HFF-Myc (cell line): ENCODE measurements at places on chromosomes 5 and 9.
A peak's percentile ranks its signal among the peaks of the same experiment; 100 is the strongest.

GRCh38 chr5:97181856-97182545, 1.0 kb downstream of the RIOK2 start:
- no peak for DNase-seq

GRCh38 chr9:80883426-80883825, 805.9 kb downstream of the TLE1 start:
- no peak for DNase-seq

GRCh38 chr9:97997330-97998276, 14.5 kb downstream of the ANP32B start:
- DNase-seq, result no peak

- DNase-seq, result no peak
These were observed 2180.4 kb upstream of the WWC1 start for GRCh38 chr5:166111021-166111420.

GRCh38 chr5:171673328-171673727, 112.3 kb upstream of the SMIM23 start:
- DNase-seq, result no peak

DNA sequence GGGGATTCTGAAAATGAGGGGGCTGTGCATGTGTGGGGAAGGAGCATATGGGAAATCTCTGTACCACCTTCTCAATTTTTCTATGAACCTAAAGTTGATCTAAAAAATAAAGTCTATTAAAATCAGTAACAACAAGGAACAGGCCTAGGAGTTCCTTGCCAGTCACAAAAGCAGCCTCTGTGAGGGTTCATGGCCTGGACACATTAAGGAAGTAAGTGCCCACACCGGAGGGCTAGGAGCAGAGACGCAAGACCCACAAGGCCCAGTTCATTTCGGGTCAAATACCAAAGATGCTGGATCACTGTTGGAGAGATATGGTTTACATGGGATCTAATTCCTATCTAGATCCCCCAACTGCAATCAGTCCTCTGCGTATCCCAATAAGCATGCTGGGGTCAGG, 88.4 kb downstream of the SEMA4D start:
- no peak for DNase-seq

- DNase-seq, result no peak
These were observed 88.0 kb downstream of the NLN start for GRCh38 chr5:65809817-65810531.

DNA sequence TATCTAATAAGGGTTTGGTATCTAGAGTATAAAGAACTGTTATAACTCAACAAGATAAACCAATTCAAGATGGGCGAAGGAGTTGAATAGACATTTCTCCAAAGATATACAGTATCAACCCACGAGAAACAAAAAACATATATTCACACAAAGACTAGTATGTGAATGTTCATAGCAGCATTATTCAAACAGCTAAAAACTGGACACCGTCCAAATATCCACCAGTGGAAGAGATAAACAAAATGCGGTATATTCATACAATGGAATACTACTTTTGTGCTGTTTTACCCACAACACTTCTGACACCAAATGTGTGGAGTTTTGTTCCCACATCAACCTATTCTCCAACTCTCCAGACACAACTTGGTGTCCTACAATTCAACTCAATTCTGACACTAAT, 33.1 kb downstream of the EGR1 start:
- DNase-seq, result no peak

DNA sequence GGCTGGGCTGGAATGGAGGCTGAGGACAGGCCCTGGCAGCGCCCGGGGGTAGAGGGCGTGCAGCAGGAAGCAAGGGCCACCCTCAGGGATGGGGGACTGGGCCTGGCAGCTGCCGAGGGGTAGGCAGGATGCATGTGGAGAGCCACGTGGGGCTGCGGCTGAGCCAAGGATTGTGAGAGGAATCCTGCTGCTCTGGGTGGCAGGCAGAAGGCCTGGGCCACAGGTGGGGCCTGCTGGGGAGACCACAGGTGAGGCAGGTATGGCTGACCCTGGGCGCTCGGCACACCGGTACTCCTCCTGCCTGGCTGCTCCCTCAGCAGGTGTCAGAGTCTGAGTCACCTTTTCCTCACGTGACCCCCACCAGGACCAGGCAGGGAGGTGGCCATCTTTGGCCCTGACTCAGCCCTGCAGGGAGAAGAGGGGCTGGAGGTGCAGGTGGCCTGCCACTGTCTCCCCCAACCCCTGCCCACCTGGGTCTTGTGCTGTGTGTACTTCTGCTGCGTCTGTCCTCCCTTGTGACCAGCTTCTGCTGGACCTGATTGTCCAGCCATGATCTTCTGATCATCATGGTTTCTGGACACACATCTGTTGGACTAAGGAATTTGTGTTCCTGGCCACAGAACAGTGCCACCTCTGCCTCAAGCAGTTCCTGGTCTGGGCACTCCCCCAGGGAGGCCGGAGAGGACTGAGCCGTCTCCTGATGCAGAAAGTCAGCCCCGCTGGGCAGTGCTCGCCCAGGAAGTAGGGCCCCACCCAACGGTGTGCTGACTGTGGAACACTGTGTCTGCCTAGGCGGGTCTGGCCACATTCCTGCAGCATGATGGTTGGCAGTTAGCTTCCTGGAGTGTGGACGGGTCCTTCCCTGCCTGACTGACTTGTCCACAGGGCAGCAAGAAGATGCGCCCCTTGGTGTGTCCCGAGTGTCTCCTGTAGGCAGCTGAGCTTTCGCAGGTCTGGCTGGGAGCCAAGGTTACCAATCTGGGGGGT, 6.4 kb downstream of the ARRDC1 start:
- no peak for DNase-seq

DNA sequence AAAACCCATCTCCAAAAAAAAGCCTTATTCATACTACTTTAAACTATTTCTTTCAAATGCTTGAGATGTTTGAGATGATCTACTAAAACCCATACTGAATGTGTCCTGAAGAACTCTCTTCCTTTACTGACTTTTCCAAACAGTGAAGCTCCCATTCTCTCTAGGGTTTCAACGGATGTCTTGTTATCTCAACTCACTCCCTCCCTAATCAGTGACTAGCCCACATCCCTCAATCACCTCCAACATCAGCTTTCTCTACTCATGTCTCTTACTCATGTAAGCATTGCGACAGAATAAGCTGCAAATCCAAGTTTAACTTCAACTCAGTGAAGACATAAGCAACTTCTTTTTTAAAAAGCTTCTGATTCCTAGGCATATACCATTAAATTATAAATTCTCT, 42.1 kb downstream of the WDR41 start:
- no peak for DNase-seq

- DNase-seq, result no peak
These were observed 1.9 kb upstream of the SCGB3A2 start for GRCh38 chr5:147876626-147877025.

DNA sequence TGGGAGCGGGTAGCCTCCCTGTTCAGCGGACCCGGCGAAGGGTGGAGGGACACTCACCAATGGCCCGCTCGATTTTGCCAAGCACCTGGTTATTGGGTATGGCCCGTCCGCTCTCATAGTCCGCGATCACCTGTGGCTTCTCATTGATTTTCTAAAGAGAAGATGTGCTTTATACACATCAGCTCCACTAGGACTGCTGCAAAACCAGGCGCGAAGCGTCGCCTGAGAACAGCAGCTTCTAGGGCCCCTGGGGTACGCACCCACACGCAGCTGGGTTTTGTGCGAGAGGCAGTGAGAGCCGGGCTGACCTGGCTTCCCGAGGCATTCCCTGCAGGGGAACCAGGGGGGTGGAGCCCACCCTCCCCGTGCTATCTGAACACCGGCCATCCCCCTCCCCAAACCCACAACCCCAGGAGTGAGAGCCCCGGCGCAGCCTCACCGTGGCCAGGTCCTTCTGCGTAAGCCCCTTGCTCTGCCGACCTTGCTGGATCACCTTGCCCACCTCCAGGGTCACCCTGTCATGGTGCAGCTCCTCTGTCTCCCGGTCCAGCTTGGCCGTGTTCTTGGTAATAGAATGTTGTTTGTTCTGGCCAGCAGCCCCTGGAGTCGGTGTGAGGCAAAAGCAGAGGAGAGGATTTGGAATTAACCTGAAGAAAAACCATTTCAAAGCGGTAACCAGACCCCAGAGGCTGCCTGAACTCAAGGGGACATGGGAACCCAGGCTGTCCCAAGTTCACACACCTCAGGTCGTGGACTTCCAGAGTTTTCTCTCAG, 3.1 kb downstream of the EDF1 start:
- DNase-seq, result no peak

- no peak for DNase-seq
These were observed 141.1 kb downstream of the SPATA31D1 start for GRCh38 chr9:82129708-82130107.

- no peak for DNase-seq
These were observed 99.6 kb downstream of the BASP1 start for GRCh38 chr5:17316970-17317459.

GRCh38 chr9:95772320-95773052, 103.0 kb upstream of the ERCC6L2 start:
- peak; percentile 38 for DNase-seq

- DNase-seq, result no peak
These were observed 13.1 kb downstream of the NR6A1 start for GRCh38 chr9:124758061-124758460.

- DNase-seq, result no peak
These were observed 37.5 kb upstream of the SHB start for GRCh38 chr9:38106488-38106887.
